ENCODE measurements at places on chromosomes 2 and 18.
A peak's percentile ranks its signal among the peaks of the same experiment; 100 is the strongest.

DNA sequence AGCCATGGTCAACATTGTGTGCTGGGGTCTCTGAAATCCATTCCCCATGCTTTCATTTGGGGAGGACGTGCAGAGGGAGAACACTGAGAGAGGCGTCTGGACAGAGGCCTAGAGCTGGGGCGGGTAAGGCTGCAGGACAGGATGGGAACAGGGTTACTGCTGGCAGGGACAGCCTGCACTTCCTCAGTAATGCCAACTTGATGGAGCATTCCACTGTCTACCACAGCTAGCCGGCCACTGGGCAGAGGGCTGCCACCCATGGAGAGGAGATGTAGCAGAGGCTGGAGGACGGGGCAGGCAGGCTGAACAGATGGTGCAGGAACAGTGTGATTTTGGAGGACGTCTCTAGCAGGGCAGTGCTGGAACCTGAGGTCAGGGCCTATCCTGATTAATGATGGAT is 29.3 kb downstream of the MRPL33 start:
- DNase-seq: no peak

DNA sequence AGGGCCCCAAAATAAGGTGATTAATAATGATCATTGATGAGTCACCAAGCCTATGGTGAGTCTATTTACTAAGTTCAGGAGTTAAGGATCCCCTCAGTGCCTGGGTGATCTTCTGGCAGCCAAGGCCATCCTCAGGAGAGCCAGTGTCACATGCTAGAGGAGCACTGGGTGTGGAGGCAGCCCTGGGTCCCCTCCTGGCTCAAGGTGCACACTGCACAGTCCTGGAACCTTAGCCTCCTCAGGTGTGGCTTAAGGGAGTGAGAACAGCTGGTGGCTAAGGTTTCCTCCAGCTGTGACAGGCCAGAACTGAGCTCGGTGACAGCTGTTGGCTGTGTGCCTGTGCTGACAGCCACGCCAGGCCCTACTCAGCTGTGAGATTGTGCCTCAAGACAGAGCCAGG is 52.1 kb upstream of the ACAA2 start:
- no peak for DNase-seq

DNA sequence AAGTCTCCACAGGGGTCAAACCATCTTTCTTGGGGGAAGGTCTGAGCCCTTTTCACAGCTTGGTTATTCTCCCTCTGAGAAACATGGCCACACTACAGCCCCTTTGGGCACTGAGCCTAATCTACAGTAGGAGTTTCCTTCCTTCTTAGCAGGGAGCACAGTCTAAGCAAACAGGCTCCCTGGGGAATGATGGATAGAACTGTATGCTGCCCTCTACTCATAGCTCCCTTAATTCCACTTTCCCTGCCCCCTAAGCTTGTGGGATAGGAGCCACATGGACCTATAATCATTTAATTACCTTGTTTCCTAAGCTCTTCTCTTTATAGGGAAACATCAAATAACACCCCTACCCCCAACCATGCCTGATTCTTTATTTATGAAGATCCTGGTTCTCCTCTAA is 442.1 kb upstream of the MEX3C start:
- DNase-seq: no peak

- no peak for DNase-seq
Observed at GRCh38 chr2:176830362-176830761, 382.2 kb upstream of the HNRNPA3 start.

DNA sequence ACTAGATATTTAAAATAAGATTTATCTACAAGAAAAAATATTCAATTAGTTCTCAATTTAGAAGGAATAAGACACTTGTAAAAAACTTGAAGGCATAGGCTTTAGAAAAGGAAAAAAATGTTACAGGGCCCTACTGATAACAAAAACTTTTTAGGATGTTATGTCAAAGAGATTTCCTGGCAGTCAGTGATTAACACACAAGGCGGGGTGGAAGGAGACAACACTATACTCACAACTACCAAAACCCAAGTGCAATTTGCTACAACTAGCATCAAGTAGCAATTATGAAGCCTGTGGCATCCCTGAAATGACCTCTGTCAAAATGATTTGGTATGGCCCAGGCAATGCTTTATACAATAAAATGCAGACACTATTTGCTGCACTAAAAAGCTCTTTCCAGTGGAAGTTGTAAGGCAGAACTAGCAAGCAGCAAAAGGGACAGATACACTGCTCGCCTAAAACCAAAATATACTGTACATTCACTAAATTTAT is 15.3 kb downstream of the STRN start:
- DNase-seq: no peak

DNA sequence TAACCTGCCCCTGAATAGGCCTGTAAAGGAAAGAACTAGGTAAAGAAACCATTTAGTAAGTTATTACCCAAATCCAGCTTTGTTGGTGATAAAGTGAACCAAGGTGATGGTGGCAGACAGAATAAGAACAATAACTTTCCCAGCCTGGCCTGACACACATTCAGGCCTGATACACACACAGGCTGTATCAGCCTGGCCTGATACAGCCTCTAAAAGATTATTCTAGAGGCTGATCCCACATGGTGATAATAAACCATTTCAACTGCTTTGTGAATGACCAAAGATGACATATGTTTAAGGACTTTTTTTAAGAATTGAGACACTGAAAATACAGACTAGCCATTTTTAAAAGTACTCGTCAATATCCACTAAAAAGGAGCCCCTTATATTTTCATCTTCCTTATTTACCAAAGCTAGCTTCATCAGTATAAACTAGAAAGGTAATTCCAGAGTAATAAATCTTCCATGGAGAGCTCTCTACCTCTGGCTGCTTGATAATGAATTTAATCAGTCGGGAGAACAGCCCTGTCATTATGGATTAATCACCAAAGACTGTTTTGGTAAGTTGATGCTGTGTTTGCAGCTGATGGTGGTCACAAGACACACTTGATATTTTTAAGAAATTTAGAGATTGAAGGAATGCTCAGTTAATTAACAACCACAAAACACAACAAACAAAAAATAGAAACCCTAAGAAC is 77.2 kb downstream of the SLC8A1 start:
- DNase-seq: no peak

GRCh38 chr2:150647943-150648342 is 160.5 kb upstream of the RND3 start:
- no peak for DNase-seq

GRCh38 chr2:241858206-241859016 is at the start of gene PDCD1:
TSS of gene PDCD1 (minus strand) at chr2:241858894. CDS start at chr2:241858838, 56 bp downstream.
- peak; percentile 72 for DNase-seq

DNA sequence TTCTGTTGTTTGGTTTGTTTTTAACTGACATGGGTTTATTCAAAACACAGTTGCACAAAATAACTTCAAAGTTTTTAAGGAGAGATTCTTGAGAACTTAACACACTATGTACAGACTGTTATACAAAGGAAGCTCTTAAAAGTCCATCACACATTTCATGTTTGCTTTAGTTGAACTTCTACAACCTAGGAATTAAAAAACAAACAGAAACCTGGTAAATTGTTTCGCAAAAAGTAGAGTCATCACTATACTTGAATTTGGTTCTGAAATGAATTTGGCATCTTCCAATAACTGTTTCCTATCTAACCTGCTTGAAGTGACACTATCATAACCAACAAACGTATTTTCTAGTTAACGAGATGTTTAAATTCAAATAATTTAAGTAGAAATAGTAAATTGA is 21.8 kb downstream of the TRIP12 start:
- no peak for DNase-seq

- DNase-seq: peak; percentile 26
Observed at GRCh38 chr18:59056706-59057492, 82.8 kb upstream of the SEC11C start.

GRCh38 chr2:15965564-15966019 is 25.2 kb downstream of the MYCN start:
- peak; percentile 58 for DNase-seq

DNA sequence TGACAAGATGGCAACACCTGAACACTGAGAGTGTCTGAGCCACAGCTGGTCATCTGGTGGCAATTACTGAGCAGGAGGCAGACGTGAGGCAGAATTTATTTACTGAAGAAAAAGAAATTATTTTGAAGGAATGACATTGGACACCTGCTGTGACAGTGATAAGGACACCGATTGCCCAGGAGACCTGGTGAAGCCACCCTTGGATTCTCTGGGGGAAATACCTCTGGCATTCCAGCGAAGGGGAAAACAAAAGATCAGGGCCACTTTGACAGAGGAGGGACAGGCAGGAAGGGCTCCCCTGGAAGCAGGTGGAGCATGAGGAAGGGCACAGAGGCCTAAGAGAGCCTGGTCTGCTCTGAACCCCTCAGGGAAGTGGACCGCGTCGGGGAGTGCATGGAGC is 85.4 kb upstream of the ALPP start:
- DNase-seq: no peak

DNA sequence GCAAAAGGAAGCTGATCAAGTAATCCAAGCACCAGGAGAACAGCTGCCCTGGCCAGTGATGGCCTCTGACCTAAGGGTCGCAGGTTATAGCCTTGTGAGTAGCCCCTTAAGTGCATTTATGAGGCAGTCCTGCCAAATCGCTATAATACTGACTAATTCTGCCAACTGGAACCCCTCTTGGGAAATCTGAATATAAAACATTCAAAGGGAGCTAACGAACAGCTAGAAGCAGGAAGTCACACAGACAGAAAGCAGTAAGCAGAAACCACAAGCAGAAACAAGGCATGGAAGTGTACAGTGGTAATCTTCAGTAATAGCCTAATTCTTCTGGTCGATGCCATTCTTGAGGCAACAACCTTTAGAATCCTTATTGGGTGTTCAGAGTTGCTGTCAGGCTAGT is 521.3 kb downstream of the METTL4 start:
- DNase-seq: no peak

- no peak for DNase-seq
Observed at GRCh38 chr2:44233450-44234128, 41.7 kb upstream of the SLC3A1 start.

DNA sequence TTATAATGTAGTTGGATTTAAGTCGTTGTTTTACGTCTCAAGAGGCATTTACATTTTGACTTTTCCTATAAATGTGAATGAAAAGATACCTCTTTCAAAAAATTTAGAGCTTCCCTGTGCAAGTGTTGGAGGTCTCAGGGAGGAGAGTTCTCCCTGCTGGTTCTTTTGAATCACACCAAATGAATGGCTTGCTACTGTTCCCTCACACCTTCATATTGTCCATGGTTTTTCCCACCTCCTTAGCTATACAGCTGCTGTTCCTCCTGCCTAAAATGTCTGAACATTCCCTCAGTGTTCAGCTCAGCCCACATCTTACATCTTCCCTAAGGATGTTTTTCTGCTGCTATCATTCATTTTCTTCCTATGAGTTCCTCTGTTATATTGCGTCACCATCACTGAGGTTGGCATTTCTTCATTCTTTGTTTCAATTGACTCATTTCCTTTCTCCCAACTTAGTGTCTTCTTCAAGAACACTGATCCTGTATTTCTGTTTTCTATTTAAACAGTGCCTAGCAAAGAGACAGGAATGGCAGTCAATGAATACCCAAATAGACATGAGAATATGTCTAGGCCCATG is 46.0 kb downstream of the COX7A2L start:
- DNase-seq: no peak

DNA sequence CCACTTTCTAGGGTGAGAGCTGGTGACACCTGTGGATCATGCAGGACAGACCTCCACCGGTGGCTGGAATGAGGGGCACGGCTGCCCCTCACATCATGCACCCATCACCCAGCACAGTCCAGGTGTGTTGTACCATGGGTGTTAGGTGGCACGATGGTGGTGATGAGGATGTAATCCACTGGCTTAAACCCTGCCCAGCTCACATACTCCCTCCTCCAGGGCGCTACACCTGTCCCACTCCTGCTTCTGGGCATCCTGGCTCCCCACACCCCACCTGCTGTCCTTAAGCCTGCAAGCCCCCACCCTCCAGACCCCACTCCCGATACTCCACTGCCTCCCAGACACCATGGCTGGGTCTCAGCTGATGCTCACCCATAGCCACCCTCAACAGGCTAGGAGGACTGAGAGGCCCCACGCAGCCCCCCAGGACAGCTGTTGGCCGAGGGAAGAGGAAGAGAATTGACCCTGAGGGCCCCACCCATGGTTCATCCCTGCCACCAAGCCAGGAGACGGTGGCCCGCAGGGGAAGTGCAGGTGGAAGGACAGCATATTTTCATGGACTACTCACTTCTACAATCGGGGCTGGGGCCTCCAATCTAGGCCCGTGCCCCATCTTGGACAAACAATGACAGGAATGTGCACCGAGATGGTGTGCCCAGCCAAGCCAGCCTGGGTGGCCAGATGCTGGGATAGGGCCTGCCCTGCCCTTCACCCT is 34.3 kb downstream of the MAL start:
- no peak for DNase-seq

GRCh38 chr2:84247532-84247931 is 211.5 kb downstream of the SUCLG1 start:
- no peak for DNase-seq

DNA sequence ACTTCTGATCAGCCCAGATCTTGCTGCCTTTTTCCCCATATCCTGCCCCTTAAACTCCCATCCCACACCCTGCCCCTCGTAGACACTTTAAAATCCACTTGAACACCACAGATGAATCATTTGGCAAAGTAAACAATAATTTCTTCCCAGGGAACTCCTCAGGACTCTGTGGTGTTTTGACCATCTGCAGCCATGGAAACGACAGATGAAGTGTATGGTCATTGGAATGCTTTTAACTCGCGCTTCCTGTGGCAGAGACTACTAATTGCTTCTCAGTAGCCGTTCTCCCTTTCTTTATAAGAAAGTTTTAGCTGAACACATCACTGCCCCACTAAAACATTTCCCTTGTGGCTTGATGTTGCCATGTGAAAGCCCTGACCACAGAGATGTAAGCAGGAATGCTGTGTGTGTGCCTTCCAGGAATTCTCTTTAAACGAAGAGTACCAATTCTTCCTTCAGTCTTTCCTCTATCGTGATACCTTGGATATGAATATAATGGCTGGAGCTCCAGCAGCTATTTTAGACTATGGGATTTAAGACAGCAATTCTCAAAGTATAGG is 92.7 kb upstream of the PARD3B start:
- DNase-seq: no peak

DNA sequence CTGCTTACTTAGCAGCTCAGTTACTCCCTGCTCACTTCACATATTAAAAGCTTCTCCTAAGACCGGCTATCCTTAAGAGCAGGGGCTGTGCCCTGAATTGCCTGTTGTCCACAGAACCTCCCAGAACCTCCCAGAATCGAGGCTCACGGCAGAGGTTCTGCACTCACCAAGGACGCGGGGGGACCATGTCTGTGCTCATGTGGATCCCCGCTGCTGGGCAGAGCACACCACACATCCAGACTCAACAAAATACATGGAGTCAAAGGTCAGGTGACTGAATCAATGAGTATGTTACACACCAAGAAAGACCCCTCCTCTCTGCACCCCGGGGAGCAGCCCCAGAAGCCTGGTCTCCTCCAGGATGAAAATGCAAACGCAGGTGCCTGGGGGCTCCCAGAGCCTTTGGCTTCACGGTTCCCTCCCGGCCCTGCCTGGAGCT is 149.0 kb downstream of the MBP start:
- DNase-seq: no peak

DNA sequence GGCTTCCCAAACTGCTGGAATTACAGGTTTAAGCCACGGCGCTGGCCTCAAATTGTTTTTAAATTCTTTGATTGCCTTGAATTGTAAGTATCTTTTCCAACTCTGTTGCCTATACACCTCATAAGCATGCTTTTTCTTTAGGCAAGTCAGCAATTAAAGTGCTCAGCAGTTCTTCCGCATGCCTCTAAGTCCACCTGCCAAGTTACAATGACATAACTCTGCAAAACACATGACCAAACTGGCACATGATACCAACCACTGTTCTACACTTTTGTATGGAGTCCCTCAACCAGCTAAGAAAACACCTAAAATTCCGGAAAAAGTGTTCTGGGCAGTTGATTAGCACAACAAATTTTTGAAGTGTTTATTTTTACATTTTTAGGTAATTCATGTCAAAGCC is 5.1 kb downstream of the TXNL4A start:
- DNase-seq: no peak
